ENCODE measurements at places on chromosomes 2 and 18.

- peak; percentile 5 for DNase-seq
Measured at GRCh38 chr2:191270306-191271161, 25.3 kb downstream of the MYO1B start.

DNA sequence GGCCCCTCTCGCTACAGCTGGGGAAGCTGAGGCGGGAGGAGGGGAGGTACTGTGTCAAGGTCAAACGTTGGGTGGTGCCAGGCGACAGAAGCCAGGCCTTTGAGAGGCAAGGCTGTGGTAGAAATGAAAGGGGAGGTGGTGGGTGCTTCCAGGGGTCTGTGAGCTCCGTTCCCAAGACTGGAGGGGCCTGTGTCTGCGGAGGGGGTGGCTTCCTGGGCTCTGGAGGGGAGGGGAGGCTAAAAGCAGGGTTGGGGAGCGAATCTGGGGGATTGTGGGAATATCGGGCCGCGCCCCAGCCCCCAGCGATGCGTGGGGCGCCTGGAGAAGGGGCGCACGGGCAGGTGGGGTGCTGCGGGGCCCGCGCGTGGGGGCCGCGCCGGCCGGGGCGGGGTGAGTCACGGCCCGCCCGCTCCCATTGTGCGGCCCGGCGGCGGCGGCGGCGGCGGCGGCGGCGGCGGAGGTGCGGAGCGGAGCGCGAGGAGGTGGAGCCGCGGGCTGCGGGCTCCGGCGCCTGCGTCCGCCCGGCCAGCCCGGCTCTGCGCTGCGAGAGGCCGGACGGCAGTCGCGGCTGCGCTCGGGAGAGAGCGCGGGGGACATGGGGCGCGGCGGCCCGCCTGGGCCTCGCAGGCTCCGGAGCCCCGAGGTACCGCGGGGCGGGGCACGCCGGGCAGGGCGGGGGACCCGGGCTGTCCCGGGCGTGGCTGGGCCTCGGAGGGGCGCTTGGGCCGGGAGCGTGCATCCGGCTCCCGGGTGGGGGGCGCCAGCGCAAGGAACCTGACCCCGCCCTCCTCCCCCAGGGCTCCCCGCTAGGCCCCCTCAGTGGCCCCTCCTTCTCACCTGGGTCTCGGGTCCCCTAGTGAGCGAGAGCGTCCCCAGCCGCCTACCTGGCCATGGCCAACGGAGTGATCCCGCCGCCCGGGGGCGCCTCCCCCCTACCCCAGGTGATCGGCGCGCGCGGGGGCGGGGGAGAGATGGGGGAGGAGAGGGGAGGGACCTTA lies at the start of gene SLC4A3:
Gene SLC4A3 (plus strand): TSS at position 528 of the 998 bp plus-strand sequence. CDS start 363 bp downstream, at position 891.
- DNase-seq = peak; percentile 17

GRCh38 chr2:23939987-23940717 lies at the start of gene UBXN2A:
UBXN2A (plus strand) TSS chr2:23940463; CDS start chr2:23958315, 17,852 bp downstream.
- peak; percentile 67 for DNase-seq

- DNase-seq = peak; percentile 67
Measured at GRCh38 chr2:20542746-20543468, 96.0 kb downstream of the RHOB start.

DNA sequence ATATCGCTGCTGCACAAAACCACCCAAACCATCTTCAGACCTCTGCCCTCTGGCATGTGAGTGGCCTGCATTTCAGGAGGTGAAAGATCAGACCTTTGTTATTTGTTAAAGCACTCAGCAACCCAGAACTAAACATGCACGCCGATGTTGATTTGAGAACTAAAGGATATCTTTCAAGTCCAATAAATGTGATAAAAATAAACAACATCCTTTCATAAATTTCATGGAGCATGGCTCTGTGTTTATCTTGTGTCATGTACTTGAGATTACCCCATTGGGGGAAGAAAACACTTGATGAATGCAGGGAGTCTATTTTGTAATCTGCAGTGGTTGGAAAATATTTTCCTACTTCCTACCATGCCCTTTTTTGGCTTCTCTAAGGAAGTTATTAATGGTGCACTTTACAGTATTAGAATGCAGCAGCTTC lies 70.8 kb upstream of the GATA6 start:
- no peak for DNase-seq

- DNase-seq = no peak
Measured at GRCh38 chr18:41798879-41799278, 156.2 kb upstream of the PIK3C3 start.

Measured in NCI-H524 (cell line).